ENCODE measurements at places on chromosomes 1 and 21.

GRCh38 chr1:233383984-233384383, 56.5 kb downstream of the MAP3K21 start:
- no peak for DNase-seq

DNA sequence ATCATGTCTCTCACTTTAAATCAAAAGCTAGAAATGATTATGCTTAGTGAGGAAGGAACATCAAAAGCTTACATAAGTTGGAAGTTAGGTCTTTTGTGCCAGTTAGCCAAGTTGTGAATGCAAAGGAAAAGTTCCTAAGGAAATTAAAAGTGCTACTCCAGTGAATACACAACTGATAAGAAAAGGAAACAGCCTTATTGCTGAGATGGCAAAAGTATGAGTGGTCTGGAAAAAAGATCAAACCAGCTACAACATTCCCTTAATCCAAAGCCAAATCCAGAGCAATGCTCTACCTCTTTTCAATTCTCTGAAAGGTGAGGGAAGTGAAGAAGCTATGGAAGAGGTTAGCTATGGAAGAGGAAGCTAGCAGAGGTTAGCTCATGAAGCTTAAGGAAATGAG, 378.7 kb downstream of the KCNT2 start:
- DNase-seq, result no peak

- no peak for DNase-seq
Observed at GRCh38 chr1:218499011-218499691, 154.0 kb downstream of the TGFB2 start.

DNA sequence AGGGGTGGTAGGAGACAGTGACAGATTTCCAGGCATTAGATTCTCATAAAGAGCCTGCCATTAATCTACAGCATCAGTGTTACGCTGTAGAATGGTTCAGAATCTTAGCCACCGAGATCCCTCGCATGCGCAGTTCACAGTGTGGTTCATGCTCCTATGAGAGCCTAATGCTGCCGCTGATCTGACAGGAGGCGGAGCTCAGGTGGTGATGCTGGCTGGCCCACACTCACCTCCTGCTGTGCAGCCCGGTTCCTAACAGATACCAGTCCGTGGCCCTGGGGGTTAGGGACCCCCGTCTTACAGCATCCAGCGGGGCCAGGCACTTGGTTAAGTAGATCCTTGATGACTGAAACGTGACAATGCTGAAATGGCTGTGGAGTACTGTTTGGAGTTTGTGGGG, 163.6 kb upstream of the C1orf21 start:
- no peak for DNase-seq

- DNase-seq, result no peak
Observed at GRCh38 chr1:115459161-115459560, 121.1 kb upstream of the NGF start.

DNA sequence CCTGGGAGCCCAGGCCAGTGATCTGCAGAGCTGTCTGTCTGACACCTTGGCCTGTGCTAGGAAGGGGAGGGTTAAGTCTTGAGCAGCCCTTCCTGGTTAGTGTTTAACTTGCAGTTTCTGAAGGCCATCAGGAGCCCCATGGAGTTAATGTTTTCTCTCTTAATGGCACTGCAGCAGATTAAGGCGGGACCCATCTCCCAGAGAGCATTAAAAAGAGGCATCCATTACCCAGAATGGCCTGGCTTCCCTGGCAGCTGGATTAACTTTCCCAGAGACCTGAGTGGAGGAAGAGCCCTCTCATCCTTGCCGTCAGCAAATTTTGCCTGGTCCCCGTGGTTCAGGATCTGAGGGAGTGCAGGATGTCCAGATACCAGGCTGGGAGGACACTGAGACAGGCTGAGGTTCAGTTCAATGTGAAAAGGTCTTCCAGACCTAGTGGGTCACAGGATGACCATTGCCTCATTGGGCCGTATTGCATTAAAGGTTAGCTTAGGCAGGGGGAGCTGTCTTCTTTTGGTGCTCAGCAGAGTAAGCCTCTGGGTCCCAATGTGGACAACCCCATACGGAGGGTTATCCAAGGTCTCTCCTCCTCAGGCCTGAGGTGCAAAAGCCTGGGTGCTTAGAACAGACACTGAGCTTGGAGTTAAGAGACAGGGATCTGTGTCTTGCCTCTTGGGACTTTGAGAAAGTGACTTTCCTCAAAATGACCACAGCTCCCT, 522.6 kb downstream of the PTPRU start:
- no peak for DNase-seq

GRCh38 chr1:15799004-15799867, 8.2 kb downstream of the UQCRHL start:
- no peak for DNase-seq

DNA sequence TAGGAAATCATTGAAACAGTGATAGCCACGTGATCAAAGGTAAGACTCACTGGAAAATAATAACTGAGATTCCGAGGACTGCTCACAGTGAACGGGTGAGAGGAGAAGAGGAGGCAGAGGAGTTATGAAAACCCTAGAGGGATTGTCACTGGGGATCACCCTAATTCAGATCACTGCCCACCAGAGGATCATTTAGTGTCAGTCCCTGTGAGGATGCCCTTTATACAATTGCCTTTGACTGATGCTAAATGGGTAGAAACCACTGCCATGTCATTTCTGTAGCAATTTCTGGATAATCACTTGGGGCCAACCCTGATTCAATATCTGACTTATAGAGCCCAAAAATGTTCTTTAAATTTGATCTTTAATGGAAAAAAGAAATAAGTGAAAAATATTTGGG, 14.1 kb upstream of the VAV3 start:
- no peak for DNase-seq
